ENCODE measurements at places on chromosomes 6 and 20. TPM values are rescaled to one million over a fixed set of nuclear protein-coding genes. Genes with fewer than 3 reads are reported as not detected.

DNA sequence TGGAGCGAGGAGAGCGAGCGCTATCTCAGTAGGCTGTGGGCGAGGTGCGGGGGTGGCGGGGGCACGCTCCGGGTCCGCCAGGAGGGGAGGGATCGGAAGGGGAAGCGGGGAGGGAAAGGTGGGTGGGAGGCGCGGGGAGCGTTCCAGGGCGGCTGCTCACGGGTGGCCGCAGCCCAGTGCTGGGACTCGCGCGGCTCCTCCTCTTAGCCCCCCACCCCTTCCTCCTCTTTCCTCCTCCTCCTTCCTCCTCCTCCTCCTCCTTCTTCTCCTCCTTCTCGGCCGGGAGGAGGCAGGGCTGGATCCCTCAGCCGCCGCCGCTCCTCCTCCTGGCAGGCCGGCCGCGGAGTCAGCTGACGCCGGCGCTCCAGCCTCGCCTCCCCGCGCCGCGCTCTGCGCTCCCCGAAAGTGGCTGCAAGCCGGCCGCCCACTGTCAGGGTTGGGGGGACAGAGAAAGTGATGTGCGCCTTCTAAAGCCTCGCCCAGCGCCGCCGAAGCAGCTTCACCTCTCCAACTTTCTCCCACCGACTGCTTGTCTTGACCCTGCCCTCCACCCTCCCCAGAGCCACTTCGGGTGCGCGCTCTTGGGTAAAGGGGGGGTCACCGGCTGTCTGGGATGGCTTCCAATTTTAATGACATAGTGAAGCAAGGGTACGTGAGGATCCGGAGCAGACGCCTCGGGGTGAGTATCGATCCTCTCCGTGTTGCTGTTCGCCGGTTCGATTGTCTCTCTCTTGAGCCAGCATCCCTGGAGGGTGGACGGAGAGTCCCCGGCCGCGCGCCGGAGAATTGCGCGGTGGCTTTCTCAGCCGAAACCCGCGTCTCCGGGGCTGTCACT, at the start of gene DOK5:
Gene DOK5 (plus strand): TSS at position 260 of the 835 bp plus-strand sequence. CDS start 354 bp downstream, at position 614.
- H3K4me3 ChIP-seq = peak within 1 kb of the TSS; percentile 47
- H3K27me3 ChIP-seq = peaks cover 59% of the 10 kb centered on the region
- no peaks in the 10 kb centered on the region for H3K36me3 ChIP-seq
- no peak within 1 kb of the TSS for H3K27ac ChIP-seq

RAB44 gene
- 0.96 TPM for total RNA-seq

ZNF512B gene
- 17.6 TPM for total RNA-seq

- no peak overlapping the region for H3K27ac ChIP-seq
- no peak for DNase-seq
- peaks cover 26% of the 10 kb centered on the region for H3K36me3 ChIP-seq
- H3K4me1 ChIP-seq = peaks cover 20% of the 10 kb centered on the region
Measured at GRCh38 chr20:62802026-62802712, 2.5 kb upstream of the OGFR start.

DNA sequence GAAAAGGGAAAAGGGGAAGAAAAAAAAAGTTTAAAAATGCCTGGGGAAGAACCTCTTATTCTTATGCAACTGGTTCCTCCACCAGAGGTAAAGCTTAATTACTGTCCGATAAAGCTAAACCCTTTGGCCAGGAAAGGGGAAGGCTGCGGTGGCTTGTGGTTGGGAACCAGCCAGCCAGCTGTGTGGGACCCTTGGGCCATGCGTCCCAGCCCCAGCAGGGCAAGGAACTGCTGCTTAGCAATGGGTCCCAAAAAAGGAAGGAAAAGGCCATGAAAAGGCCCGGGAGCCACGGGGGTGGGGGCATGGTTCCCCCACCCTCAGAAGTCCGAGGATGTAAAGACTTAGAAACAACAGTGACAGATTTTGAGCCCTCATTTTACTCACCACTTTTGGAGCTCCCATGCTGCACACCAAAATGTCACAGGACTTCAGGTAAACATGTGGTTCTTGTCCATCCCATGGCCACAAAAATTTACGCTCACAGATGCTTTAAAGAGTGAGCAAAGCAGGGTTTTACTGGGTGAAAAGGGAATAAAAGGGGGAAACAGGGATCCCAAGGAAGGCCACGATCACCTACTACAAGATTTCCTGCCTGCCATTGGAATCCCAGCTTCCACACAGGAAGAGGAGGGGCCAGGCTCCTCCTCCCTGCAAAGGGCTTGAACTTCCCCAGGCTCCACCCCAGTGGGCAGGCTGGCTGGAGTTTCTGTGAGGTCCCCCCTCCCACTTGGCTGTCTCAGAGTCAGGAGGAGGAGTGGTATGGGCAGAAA, 1234.7 kb upstream of the GJE1 start:
- H3K4me3 ChIP-seq = peak overlapping the region; percentile 26
- no peaks in the 10 kb centered on the region for H3K27me3 ChIP-seq
- no peak overlapping the region for H3K27ac ChIP-seq

DNA sequence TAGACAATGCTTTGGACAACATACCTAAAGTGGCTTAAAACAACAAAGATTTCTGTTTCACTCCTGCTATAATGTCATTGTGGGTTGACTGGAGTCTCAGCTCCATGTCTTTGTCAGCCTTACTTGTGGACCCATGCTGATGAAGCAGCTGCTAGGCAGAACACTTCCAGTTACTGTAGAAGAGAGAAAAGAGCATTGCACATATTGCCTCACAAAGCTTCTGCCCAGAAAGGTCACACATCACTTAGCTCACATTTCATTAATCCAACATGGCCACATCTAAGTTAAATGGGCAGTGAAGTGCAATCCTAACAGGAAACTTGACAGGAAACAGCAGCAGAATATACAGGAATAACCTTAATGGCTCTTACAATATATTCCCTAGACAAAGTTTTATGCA, 480.5 kb upstream of the HTR1E start:
- no peaks in the 10 kb centered on the region for H3K4me1 ChIP-seq
- no peak overlapping the region for H3K4me3 ChIP-seq
- DNase-seq = no peak
- H3K27ac ChIP-seq = no peak overlapping the region
- H3K27me3 ChIP-seq = no peaks in the 10 kb centered on the region

DNA sequence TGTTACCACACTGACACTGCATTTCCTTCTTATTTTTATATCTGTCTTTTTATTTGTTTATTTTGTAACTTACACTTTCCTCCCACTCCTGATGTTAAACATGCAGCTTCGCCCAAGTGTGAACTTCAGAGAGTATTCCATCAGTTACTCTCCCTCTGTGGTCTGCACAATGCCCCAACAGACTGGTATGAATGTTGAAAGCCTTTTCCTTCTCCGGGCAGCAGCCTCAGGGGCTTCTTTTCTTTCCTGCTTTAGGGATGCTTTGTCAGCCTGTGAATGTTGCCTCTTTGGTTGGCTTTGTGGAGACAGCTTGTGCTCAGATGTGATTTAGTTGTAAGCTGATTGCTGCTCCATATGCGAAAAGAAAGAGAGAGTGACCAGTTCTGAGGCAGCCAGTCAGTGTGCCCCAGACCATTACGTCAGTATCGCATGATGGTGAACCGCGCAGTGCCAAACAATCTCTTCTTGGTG, 44.0 kb downstream of the SMPDL3A start:
- no peaks in the 10 kb centered on the region for H3K36me3 ChIP-seq
- H3K27ac ChIP-seq = no peak overlapping the region
- no peak for DNase-seq
- no peak overlapping the region for H3K4me3 ChIP-seq
- no peaks in the 10 kb centered on the region for H3K27me3 ChIP-seq

DNA sequence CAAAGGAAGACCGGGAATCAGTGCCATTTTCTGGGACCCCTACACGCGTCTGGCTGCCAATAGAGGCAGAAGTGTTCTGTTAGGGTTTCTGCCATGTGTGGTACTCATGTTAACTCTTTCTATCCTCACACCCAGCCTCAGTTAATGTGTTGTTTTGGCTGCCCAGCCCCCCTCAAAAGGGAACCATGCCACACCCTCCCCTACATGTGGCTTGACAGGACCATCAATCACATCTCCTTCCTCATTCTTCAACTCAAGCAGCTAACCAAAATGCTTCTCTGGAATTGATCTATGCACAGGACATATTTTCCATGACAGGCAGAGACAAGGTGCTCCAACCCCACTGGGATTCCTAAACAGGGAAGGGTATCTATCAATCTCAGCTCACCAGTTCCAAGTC, 22.0 kb downstream of the AHCY start:
- H3K4me1 ChIP-seq = no peaks in the 10 kb centered on the region
- DNase-seq = no peak
- H3K27ac ChIP-seq = no peak overlapping the region
- H3K4me3 ChIP-seq = no peak overlapping the region
- H3K27me3 ChIP-seq = no peaks in the 10 kb centered on the region
- peaks cover 44% of the 10 kb centered on the region for H3K36me3 ChIP-seq

DNA sequence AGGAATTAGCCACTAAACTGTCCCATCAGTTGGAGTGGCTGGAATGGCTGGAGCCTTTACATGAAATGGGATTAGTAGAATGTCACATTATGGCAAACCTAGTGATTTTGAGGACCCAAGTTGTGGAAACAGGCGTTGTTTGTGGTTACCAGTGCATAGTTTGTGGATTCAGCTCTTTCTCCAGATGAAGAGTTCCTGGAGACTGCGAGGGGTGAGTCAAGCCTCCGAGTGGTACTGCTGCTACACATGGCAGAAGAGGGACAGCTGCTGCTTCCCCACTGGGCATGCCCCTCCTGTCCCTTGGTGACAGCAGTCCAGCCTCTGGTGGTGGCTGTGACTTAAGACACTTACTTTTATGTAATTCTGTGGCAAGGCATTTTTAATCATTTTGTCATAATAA, 94.2 kb upstream of the SCP2D1 start:
- H3K27ac ChIP-seq = no peak overlapping the region
- no peaks in the 10 kb centered on the region for H3K36me3 ChIP-seq
- no peak overlapping the region for H3K4me3 ChIP-seq
- DNase-seq = no peak
- no peaks in the 10 kb centered on the region for H3K4me1 ChIP-seq

RIMS4 gene
- total RNA-seq = 3.2 TPM

DNA sequence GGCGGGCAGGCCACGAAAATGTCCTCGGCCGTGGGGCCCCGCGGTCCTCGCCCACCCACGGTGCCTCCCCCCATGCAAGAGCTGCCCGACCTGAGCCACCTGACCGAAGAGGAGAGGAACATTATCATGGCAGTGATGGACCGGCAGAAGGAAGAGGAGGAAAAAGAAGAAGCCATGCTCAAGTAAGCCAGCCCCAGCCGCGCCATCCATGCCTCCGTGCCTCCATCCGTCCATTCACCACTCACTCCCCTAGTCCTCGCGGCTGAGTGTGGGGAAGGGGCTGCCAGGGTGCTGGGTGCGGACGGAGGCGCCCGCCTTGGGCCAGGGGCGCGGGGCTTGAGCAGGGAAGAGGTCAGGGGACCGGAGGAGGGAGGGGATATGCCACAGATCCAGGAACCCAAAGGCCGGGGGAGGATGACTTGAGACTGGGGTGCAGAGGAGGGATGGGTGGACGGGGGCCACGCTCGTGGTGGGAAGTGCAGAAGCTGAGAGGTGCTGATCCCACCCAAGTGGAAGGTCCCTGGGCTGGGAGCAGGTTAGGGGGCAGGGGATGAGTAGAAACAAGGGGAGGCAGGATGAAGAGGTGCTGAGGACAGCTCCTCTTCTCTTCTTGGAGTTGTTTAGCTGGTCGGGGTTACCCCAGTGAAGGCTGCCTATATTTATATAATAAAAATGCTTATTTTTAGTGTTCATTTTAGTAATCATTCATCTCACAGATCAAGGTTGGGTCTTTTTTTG, 825 bp downstream of the RIMS1 start:
- H3K4me1 ChIP-seq = no peaks in the 10 kb centered on the region
- H3K4me3 ChIP-seq = peak overlapping the region; percentile 45
- no peaks in the 10 kb centered on the region for H3K36me3 ChIP-seq
- DNase-seq = peak; percentile 60

DNA sequence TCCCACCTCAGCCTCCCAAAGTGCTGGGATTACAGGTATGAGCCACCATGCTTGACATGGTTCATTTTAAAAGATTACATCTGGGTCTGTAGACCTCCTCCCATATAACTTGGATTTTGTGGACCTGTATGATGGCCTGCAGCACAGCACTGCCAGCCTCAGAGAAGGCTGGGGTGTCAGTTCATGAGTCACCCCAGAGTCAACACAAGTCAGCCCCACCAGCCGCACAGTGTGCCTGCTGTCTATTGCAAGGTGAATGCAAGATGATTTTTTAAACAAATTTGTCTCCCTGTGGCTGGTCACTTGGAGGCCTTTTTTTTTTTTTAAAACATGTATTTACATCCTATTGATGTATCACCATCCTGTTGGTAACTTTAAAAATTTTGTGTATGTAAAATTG, 76.7 kb downstream of the RREB1 start:
- no peaks in the 10 kb centered on the region for H3K27me3 ChIP-seq
- peaks cover 92% of the 10 kb centered on the region for H3K36me3 ChIP-seq
- H3K4me3 ChIP-seq = no peak overlapping the region
- H3K27ac ChIP-seq = no peak overlapping the region
- H3K4me1 ChIP-seq = peaks cover 4% of the 10 kb centered on the region

CRISP2 gene
- not detected for total RNA-seq

- H3K4me1 ChIP-seq = no peaks in the 10 kb centered on the region
- no peaks in the 10 kb centered on the region for H3K27me3 ChIP-seq
- no peak overlapping the region for H3K4me3 ChIP-seq
- no peaks in the 10 kb centered on the region for H3K36me3 ChIP-seq
- H3K27ac ChIP-seq = no peak overlapping the region
- no peak for DNase-seq
Measured at GRCh38 chr6:4693173-4693970, 82.8 kb upstream of the CDYL start.

DNA sequence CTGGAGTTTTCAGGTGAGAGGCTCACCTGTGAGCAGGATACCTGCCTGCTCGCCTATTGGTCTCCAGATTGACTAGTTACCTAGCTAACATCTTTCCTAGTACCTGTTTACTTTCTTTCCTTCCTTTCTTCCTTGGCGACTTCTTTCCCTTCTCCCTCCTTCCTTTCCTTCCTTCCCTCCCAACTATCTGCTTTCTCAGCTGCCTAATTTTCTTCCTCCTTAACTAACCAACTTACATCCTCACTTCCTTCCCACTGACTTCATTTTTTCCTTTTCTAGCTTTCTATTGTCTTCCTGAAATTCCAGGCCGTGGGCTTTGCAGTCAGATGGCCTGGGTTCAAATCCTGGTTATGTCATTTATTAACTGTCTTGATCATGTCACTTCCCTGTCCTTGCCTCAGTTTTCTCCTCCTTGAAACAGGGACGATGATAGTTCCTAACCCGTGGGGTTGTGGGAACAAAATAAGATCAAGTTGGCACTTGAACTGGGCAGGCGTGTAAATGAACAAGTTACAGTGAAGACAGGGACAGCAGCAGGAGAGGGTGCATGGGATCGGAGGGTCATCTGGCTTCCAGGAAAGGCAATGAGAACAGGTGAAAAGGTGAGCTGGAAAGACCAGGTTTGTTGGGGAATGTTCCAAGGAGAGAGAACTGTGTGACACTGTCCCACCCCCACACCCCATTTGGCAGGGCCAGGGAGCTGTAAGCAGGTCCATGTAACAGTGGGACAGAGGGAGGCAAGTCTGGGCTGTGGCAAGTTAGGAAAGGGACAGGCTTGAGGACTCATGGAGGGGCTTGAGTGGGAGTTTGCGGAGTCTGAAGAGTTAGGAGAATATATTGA, 540 bp downstream of the SGK2 start:
- H3K27me3 ChIP-seq = no peaks in the 10 kb centered on the region
- H3K27ac ChIP-seq = no peak overlapping the region
- no peaks in the 10 kb centered on the region for H3K4me1 ChIP-seq

All from upper lobe of right lung (tissue), 1 donor.